Neural crest cell (in vitro differentiated cells): ENCODE measurements at places on chromosomes 4 and X. TPM values are rescaled to one million over a fixed set of nuclear protein-coding genes. Genes with fewer than 3 reads are reported as not detected.

Gene DDX53
- not detected in 2 replicates for total RNA-seq

GRCh38 chr4:87934973-87935372 lies 40.5 kb upstream of the SPP1 start:
- H3K4me3 ChIP-seq, result no peak overlapping the region
- no peaks in the 10 kb centered on the region for H3K27me3 ChIP-seq
- DNase-seq, result no peak

DNA sequence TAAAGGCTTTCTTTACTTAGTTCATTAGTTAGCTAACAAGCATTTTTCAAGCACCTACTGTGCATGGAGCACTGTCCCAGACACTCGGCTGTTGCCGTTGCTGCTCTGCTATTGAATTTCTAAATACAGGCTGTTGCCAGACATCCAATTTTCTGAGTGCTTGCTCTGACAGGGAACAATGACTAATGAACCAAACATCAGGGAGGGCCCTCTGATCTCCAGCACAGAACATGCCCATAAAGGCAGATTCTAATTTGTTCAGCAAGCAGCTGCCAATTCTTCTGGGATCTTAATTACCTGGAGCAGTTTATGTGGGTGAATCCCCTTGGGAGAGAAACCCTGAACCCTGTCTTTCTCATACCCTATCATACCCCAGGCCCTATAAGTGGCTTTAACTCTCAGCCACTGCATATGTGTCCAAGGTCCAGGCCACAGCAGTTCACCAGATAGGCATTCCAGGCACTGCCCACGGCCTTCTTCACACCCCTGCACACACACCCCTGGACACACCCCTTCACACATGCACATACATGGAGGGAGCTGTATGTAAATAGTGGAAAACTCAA lies 27.9 kb downstream of the TSC22D3 start:
- no peak for DNase-seq
- H3K27me3 ChIP-seq, result no peaks in the 10 kb centered on the region
- no peak overlapping the region for H3K27ac ChIP-seq
- peaks cover 10% of the 10 kb centered on the region for H3K4me1 ChIP-seq
- H3K36me3 ChIP-seq, result no peaks in the 10 kb centered on the region

- DNase-seq, result no peak
- peaks cover 4% of the 10 kb centered on the region for H3K4me1 ChIP-seq
- no peaks in the 10 kb centered on the region for H3K36me3 ChIP-seq
- no peak overlapping the region for H3K27ac ChIP-seq
- H3K4me3 ChIP-seq, result no peak overlapping the region
- no peaks in the 10 kb centered on the region for H3K27me3 ChIP-seq
Measured at GRCh38 chrX:12892716-12893115, 13.7 kb upstream of the TLR8 start.

GRCh38 chrX:47244676-47245075 lies 11.9 kb downstream of the USP11 start:
- peaks cover 56% of the 10 kb centered on the region for H3K36me3 ChIP-seq
- H3K27me3 ChIP-seq, result no peaks in the 10 kb centered on the region
- no peak overlapping the region for H3K27ac ChIP-seq

DNA sequence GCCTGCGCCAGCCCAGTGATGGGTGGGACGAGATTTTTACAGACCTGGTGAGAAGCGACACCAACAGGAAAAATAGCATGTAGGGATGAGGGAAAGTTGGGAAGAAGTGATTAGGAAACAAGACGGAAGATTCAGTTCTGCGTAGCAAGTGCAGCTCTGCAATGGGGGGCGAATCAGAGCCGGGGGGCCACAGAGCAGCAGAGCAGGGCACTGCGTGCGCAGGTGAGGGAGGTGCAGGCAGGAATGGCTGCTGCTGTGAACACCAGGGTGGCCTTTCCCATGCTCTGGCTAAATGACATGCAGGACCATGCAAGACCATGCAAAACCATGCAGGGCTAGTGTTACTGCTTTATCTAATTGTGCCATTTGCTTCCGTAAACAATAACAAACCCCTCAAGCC lies 442.7 kb upstream of the FRG1 start:
- H3K27me3 ChIP-seq, result no peaks in the 10 kb centered on the region
- no peaks in the 10 kb centered on the region for H3K4me1 ChIP-seq
- H3K27ac ChIP-seq, result no peak overlapping the region
- no peak overlapping the region for H3K4me3 ChIP-seq
- no peak for DNase-seq
